Left lobe of liver (tissue), 2 donors: ENCODE measurements at places on chromosomes 3 and 15. TPM values are rescaled to one million over a fixed set of nuclear protein-coding genes. Genes with fewer than 3 reads are reported as not detected.
A peak's percentile ranks its signal among the peaks of the same experiment; 100 is the strongest.

- DNase-seq, result no peak
These were observed 1297.6 kb upstream of the ALCAM start for GRCh38 chr3:104069114-104069513.

- no peak for DNase-seq
These were observed 5.1 kb downstream of the PRC1 start for GRCh38 chr15:90989040-90989768.

- peak; percentile 68 for DNase-seq
These were observed 17.8 kb downstream of the UQCC5 start for GRCh38 chr3:52554026-52554755.

NOX5 gene
- total RNA-seq, result 0.13 TPM

DNA sequence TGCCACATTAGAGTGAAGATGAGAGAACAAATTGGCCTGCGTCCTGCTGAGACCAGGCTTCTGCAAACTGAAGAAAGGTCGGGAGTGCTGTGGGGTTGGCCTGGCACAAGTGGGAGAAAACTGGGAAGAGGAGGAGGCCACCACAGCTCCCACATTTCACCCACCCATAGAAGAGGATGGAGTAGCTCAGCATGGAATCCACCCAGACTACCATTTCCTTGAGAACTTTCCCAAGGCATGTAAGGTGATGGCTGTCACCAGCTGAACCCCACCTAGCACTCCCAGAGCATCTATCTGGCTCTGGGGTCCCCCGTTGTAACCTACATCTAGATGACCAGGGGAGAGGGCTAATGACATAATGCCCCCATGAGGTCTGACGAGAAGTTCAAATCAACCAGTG, 120.4 kb upstream of the TRIM42 start:
- no peak for DNase-seq

DNA sequence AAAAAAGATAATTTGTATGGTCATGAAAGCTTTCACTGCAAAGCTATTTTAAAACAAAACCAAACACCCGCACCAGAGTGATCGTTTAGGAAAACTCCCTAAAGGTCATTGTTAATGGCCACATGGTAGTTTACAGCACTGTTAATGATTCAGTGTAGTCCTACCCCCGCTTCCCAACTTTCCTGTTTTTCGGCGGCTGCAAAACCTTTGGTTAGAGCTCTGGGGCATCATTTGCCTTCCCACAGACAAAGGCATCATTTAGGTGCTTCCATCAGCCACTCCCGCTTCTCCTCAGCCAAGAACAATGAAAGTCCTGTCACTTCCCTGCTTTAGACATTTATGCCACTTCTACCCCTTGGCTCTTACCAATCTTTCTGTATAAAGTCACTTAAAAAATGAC, 10.6 kb downstream of the MELTF start:
- DNase-seq, result no peak

GRCh38 chr15:39885099-39885777, 34.8 kb downstream of the GPR176 start:
- DNase-seq, result no peak

DNA sequence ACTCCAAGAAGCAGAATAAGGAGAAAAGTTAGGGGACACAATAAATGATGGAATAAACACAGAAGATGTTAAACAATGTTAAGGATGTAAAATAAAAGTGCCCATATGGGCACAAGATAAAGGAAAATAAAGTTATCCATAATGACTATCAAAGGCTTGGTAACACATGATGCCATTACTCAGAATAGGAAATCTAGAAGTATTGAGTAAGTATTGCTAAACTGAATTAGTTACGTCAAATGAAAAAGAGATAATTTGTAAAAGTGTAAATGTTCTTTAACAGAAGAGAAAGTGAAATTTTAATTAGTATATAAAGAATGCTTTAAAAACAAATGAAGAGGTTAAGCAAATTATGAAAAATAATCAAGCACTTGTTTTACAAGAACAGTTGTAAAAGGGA, 6.7 kb downstream of the COPS2 start:
- no peak for DNase-seq
